HS-5 (cell line): ENCODE measurements at places on chromosomes 11 and 22.

- DNase-seq = no peak
These were observed 24.0 kb downstream of the PANX1 start for GRCh38 chr11:94152678-94153065.

GRCh38 chr11:102395720-102396393 is 48.8 kb downstream of the BIRC2 start:
- DNase-seq = no peak

DNA sequence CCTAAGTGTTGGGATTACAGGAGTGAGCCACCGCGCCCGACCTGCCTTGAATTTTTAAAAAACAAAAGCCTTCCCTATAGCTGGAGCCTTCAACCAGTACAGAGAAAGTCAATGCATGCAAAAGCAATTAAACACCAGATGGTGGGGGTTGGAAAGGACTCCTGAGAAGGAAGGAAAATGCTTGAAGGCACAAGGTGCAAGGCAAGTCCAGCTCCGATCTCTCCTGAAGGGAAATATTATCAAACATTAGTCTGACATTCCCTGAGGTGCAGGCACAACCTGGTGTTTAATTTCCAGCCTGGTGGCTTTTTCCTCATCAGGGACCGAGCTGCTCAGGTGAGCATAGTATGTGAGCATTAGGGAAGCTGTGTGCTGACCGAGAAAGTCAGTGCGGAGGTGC is 12.9 kb upstream of the RAPSN start:
- no peak for DNase-seq

- no peak for DNase-seq
These were observed 81.6 kb upstream of the ZC3H12C start for GRCh38 chr11:110011595-110011994.

- no peak for DNase-seq
These were observed 27.2 kb downstream of the CERK start for GRCh38 chr22:46710806-46711205.

DNA sequence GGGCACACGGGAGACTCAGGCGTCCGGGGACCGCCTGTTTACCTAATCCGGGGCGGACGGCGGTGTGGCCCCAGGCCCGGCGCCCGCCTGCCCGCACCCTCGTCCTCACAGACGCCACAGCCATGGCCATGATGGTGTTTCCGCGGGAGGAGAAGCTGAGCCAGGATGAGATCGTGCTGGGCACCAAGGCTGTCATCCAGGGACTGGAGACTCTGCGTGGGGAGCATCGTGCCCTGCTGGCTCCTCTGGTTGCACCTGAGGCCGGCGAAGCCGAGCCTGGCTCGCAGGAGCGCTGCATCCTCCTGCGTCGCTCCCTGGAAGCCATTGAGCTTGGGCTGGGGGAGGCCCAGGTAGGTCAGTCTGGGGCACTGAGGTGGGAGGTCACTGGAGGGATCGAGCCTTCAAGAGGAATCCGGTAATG is 10.0 kb upstream of the RAB1B start:
- DNase-seq = no peak

DNA sequence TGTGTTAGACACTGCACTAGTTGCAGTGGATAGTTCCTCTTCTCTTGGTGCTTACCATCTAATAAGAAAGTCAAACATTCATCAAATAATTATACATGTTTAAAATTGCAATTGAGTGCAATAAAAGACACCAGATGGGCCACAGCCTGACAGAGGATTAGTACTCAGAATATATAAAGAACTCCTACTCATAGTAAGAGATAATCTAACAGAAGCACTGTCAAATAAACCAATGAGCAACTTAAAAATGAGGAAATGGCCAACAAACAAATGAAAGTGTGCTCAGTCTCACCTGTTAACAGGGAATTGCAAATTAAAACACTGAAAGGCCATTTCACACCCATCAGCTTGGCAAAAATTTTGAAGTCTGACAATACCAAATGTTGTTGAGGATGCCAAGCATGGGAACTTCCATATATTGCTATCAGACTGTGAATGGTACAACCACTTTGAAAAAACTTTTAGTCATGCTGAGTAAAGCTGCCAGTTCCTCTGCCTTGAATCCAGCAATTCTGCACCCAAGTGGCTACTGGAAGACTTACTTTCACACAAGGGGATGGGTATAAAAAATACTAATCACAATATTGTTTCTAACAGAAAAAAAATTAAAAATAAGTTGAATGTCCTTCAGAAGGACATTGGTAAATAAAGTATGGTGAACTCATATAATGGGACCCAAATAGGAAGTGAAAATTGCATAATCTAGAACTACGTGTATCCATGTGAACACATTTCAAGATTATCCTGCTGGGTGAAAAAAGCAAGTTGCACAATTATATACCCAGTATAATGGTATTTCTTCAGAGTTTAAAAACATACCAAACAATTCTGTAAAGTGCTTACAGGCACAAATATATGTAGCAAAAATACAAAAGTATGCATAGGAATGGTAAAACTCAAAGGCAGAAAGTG is 41.4 kb upstream of the CREB3L1 start:
- no peak for DNase-seq

GRCh38 chr11:22432291-22433093 is 94.3 kb downstream of the SLC17A6 start:
- DNase-seq = no peak

- DNase-seq = no peak
These were observed 12.9 kb downstream of the KRTAP5-5 start for GRCh38 chr11:1642288-1643145.

DNA sequence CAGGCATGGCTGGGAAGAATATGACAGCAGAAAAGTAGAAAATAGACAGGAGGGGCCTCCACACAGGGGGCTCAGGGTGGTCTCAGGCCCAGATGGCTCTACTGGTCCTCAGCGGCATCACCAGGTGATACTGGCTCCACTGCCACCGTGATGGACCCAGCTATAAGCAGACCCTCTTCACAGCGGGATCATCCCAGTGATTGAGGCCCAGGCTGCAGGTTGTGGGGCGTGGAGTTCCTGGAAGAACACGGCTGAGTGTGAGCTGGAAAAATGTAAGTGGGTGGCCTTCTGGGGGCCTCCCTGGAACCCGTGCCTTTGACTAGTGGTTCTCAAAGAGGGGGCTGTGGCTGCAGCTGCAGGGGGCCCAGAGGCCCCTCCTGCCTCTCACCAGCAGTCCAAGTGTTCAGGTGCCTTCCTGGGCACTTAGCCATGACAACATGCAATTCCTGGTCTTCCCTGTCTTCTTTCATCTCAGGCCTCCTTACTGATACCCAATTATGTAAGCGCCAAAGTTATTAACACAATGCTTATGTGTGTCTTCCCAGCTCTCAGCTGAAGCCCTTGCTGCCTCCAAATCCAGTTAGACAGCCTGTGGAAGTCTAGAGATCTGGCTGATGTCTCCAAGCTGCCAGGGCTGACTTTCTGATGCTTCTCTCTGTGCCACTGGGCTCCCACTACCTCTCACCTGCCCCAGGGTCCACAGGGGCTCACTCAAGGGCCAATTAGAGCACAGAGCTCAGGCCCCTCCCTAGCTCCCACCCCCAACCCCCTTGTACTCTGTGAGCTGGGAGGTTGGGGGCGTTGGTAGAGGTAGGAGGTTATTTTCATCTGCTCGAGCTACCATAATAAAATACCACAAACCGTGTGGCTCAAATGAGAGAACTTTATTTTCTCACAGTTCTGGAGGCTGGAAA is 110.1 kb upstream of the LMO1 start:
- DNase-seq = no peak

GRCh38 chr11:1229471-1230120 is 6.7 kb downstream of the MUC5B start:
- no peak for DNase-seq

GRCh38 chr11:44371706-44372105 is 61.8 kb upstream of the ALX4 start:
- DNase-seq = no peak

DNA sequence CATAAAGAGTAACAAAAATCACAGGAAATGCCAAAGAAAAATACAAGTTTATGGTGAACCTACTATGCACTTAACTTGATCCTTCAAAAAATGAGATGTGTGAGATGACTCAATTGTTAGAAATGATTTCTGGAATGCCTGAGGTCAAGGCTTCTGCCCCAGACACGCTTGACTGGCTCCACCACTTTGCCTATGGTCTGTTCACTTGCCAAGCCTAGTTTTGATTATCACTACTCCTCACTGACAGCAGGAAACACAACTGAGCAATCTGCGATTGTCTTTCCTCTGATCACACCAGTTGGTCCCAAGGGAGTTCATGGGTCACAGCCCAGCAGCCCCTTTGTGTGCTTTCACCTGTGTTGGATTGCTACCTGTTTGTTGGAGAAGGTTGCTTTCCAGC is 20.6 kb upstream of the PRDM10 start:
- DNase-seq = peak; percentile 57

DNA sequence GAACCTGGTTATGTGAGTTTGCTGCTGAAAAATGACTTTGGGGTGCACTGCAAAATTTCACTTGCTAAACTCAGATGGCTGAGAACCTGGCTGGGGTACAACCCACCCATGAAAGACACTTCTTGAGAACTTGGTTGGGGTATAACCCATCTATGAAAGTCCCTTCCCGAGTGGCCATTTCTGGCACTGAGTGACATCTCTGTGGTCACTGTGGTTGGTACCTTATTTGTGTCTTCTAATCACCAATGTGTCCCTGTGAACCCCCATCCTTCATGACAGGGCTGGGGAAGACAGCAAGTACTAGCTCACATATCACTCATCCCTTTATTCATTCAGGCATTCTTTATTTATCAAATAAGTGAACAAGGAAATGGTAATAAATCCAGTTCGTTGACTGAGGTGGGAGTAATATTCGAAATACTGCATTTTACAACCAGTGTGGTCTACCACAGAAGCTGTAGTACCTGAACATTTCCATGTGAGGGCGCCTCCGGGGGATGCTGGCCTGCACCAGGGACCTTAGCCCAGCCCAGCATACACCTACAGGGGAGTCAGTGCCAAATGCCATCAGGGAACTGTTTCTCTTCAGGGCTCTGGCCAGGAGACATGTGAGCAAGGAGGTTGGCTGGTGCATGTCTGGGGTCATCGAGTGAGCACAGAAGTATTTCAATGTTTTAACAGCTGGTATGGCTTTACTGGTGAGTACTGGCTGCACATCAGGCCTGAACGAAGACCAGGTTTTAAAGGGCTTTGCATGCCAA is 122.1 kb downstream of the CSNK2A3 start:
- DNase-seq = no peak

GRCh38 chr11:460331-461199 is 10.5 kb downstream of the PTDSS2 start:
- DNase-seq = no peak

GRCh38 chr11:123110397-123110796 is 48.5 kb upstream of the HSPA8 start:
- DNase-seq = no peak

- DNase-seq = no peak
These were observed 2.7 kb downstream of the BCL9L start for GRCh38 chr11:118922745-118923627.

- no peak for DNase-seq
These were observed at the start of gene CCDC89 for GRCh38 chr11:85685820-85686459. Gene CCDC89, minus strand, starts transcription at chr11:85686195. Its CDS starts 65 bp downstream, at chr11:85686130.

- DNase-seq = no peak
These were observed 39.4 kb downstream of the MICAL2 start for GRCh38 chr11:12149672-12150225.

- no peak for DNase-seq
These were observed 14.1 kb downstream of the MUC6 start for GRCh38 chr11:1022411-1022810.

GRCh38 chr11:112555491-112556364 is 295.1 kb upstream of the PLET1 start:
- no peak for DNase-seq

- DNase-seq = no peak
These were observed 76.6 kb upstream of the UCP3 start for GRCh38 chr11:74085542-74085892.

GRCh38 chr11:26950260-26950719 is 43.6 kb upstream of the FIBIN start:
- no peak for DNase-seq

GRCh38 chr22:24761888-24762675 is 12.4 kb downstream of the PIWIL3 start:
- no peak for DNase-seq

- DNase-seq = no peak
These were observed 66.1 kb downstream of the ME3 start for GRCh38 chr11:86606270-86606835.

DNA sequence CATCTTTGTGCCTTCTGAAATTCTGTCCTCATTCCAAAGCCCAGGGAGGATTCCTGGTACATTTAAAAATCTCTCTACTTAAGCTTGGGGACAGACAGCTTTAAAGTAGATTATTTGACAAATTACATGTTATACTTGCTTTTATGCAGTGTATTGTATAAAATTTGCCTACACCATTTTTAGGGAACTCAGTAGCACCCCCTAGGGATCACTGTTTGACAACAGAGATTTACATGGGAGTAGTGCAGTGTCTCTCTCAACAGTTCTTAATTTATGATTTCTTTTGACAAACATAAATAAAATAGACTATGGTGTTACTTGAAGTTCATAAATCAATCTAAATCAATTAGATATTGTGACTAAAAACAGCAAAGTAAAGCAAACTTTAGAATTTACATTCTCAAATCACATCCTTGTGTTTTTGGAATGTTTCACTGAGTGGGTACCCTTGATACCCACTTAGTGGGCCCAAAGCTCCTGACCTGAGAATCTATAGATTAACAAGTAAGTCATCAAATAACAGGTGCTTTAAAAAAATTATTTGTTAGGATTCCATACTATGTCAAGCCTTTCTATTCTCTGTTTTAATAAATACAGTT is 428.8 kb downstream of the DYNC2H1 start:
- no peak for DNase-seq

GRCh38 chr22:40720538-40721256 is 41.4 kb downstream of the MCHR1 start:
- DNase-seq = no peak

- DNase-seq = no peak
These were observed 115.5 kb downstream of the PHF21B start for GRCh38 chr22:44894321-44894720.

DNA sequence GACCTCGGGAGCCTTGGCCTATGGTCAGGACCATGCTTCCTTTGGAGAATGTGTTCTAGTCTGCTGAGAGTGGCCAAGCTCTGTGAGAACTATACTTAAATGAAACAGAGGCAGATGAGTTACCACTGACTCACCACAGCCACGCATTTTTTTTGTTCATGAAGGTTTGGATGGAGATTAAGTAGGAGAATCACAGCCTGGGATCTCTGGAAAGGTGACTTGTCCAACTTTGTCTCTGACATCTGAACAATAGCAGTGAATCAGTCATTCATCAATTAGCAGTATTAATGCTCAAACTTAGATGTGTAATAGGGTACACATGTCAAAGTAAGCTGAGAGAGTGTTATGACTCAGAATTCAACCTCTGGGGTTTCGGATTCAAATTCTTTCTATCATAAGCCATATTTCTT is 100.7 kb upstream of the ANO3 start:
- peak; percentile 93 for DNase-seq

- DNase-seq = no peak
These were observed 44.0 kb downstream of the FEZ1 start for GRCh38 chr11:125452125-125452470.

DNA sequence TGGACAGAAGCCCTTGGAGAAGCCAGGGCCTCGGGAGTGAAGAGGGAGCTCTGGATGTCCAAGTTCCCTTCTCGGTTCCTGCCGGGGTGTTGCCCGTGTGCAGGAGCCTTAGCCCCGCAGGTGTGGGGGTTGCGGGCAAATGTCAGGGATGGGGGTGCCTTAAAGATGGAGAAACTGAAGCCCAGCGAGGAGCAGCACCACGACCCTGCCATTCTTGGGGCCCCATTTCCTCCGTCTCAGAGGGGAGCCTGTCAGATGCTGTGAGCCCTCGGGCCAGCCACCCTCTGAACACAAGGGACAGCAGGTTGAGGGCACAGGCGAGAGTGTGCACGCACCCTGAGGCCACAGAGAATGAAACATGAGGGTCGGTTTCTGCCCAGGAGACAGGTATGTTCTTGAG is 6.3 kb downstream of the OSBPL5 start:
- DNase-seq = no peak
